ENCODE measurements at places on chromosomes 2 and 18. TPM values are rescaled to one million over a fixed set of nuclear protein-coding genes. Genes with fewer than 3 reads are reported as not detected.

MFSD6 gene
- 10.4 TPM for polyA plus RNA-seq

PGAP1 gene
- 2.2 TPM for polyA plus RNA-seq

MRO gene
- polyA plus RNA-seq, result 0.85 TPM

MOCOS gene
- polyA plus RNA-seq, result 4.7 TPM

POTEC gene
- 0.06 TPM for polyA plus RNA-seq

REG3A gene
- polyA plus RNA-seq, result 0.36 TPM

CHRND gene
- polyA plus RNA-seq, result not detected

AFF3 gene
- 0.56 TPM for polyA plus RNA-seq

CNDP1 gene
- polyA plus RNA-seq, result not detected

GALNT5 gene
- 0.01 TPM for polyA plus RNA-seq

MAL gene
- polyA plus RNA-seq, result 3.8 TPM

ZSWIM2 gene
- polyA plus RNA-seq, result 0.34 TPM

KIF5C gene
- 1.7 TPM for polyA plus RNA-seq

DCDC2C gene
- polyA plus RNA-seq, result not detected

ANKRD23 gene
- polyA plus RNA-seq, result 0.22 TPM

BCL11A gene
- 3.0 TPM for polyA plus RNA-seq

CERS6 gene
- polyA plus RNA-seq, result 5.3 TPM

KCNK3 gene
- polyA plus RNA-seq, result 2.8 TPM

AQP12A gene
- not detected for polyA plus RNA-seq

TGFA gene
- polyA plus RNA-seq, result 0.74 TPM

ASB3 gene
- 5.5 TPM for polyA plus RNA-seq

NEU2 gene
- not detected for polyA plus RNA-seq

TRAPPC12 gene
- polyA plus RNA-seq, result 41.2 TPM

ASTL gene
- not detected for polyA plus RNA-seq

C2orf74 gene
- polyA plus RNA-seq, result 33.6 TPM

CAPN13 gene
- 2.5 TPM for polyA plus RNA-seq

SMPD4 gene
- polyA plus RNA-seq, result 20.9 TPM

SERPINB12 gene
- polyA plus RNA-seq, result not detected

GCG gene
- not detected for polyA plus RNA-seq

VIL1 gene
- not detected for polyA plus RNA-seq

NTSR2 gene
- 1.3 TPM for polyA plus RNA-seq

IL36G gene
- not detected for polyA plus RNA-seq

MARCO gene
- polyA plus RNA-seq, result 26.5 TPM

RAMP1 gene
- 7.3 TPM for polyA plus RNA-seq

GLS gene
- 22.6 TPM for polyA plus RNA-seq

EPHA4 gene
- 3.7 TPM for polyA plus RNA-seq

DRC1 gene
- polyA plus RNA-seq, result not detected

RAPH1 gene
- 3.2 TPM for polyA plus RNA-seq

MC5R gene
- 0.40 TPM for polyA plus RNA-seq

HEATR5B gene
- polyA plus RNA-seq, result 10.8 TPM

AMER3 gene
- polyA plus RNA-seq, result 0.11 TPM
